ENCODE measurements at places on chromosomes 2 and 18. TPM values are rescaled to one million over a fixed set of nuclear protein-coding genes. Genes with fewer than 3 reads are reported as not detected.

The POTEF gene
- total RNA-seq = not detected

The RTP5 gene
- total RNA-seq = not detected

The PXDN gene
- total RNA-seq = 10.8 TPM

The ANKRD29 gene
- total RNA-seq = 11.8 TPM

The EGR4 gene
- total RNA-seq = 0.28 TPM

The NCKAP5 gene
- total RNA-seq = 1.3 TPM
